ENCODE measurements at places on chromosomes 4 and X. TPM values are rescaled to one million over a fixed set of nuclear protein-coding genes. Genes with fewer than 3 reads are reported as not detected.
A peak's percentile ranks its signal among the peaks of the same experiment; 100 is the strongest.

DNA sequence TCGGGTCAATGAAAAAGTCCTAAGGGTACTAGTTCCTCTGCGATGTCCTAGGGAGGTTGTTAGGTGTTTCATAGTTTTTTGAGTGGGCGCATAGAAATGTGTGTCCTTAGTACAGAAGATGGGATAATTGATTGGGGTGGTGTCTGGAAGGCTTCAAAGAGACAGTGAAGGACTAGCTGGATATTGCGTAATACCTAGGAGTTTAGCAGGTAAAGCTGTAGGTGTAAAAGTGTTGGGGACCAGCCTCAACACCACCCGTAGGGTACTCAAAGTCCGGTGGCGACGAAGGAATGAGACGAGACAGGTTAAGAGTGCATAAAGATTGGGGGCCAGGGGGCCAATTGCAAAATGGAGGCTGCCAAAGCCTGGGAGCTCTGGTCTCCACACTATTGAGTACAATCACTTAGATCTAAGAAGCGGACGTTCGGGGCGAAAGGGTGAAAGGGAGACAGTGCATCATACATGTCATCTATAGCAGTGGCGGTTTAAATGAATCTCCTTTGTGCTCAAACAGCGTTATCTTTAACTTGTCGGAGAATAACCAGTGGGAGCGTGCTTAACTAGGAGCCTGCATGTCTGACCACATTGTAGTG lies 1.0 kb downstream of the TRMT44 start:
- peaks cover 3% of the 10 kb centered on the region for H3K36me3 ChIP-seq
- peak overlapping the region; percentile 89 for H3K27ac ChIP-seq
- H3K4me3 ChIP-seq, result peak overlapping the region; percentile 92
- DNase-seq, result no peak

- H3K27me3 ChIP-seq, result no peaks in the 10 kb centered on the region
- no peaks in the 10 kb centered on the region for H3K4me1 ChIP-seq
- no peaks in the 10 kb centered on the region for H3K36me3 ChIP-seq
- DNase-seq, result no peak
- H3K4me3 ChIP-seq, result no peak overlapping the region
- H3K27ac ChIP-seq, result no peak overlapping the region
Observed at GRCh38 chr4:7394681-7395451, 39.9 kb downstream of the PSAPL1 start.

GRCh38 chr4:54800831-54801530 lies 143.2 kb downstream of the KIT start:
- no peak overlapping the region for H3K4me3 ChIP-seq

DNA sequence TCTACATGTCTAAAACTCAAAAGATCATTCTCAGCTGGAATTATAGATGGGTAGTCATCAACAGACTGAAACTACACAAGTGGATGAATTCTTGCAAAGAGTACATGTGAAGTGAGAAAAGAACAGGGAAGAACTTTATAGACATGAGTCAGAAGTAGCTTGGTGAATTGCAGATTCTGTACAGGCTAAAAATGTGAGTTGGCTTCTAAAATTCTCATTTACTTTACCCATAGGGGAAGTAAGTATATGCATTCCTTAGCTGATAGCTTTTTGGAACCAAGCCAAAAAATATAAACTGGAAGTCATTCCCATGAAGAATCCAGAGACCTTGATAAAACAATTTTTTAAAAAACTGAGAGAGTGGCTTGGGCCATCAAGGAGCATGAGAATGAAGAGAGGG lies 584.2 kb upstream of the FTHL17 start:
- H3K27me3 ChIP-seq, result no peaks in the 10 kb centered on the region
- H3K4me3 ChIP-seq, result no peak overlapping the region
- no peaks in the 10 kb centered on the region for H3K4me1 ChIP-seq
- H3K27ac ChIP-seq, result no peak overlapping the region
- no peak for DNase-seq

GRCh38 chr4:13537011-13537831 lies 7.1 kb downstream of the NKX3-2 start:
- peaks cover 69% of the 10 kb centered on the region for H3K27me3 ChIP-seq
- no peaks in the 10 kb centered on the region for H3K36me3 ChIP-seq
- no peaks in the 10 kb centered on the region for H3K4me1 ChIP-seq
- no peak for DNase-seq
- no peak overlapping the region for H3K4me3 ChIP-seq

GRCh38 chrX:23797371-23798128 lies 14.6 kb downstream of the SAT1 start:
- H3K4me3 ChIP-seq, result no peak overlapping the region
- no peak overlapping the region for H3K27ac ChIP-seq
- DNase-seq, result no peak
- H3K4me1 ChIP-seq, result no peaks in the 10 kb centered on the region

GRCh38 chrX:19683358-19683757 lies 168.1 kb upstream of the MAP3K15 start:
- H3K36me3 ChIP-seq, result no peaks in the 10 kb centered on the region
- H3K4me3 ChIP-seq, result no peak overlapping the region
- no peaks in the 10 kb centered on the region for H3K27me3 ChIP-seq
- H3K4me1 ChIP-seq, result peaks cover 36% of the 10 kb centered on the region
- no peak for DNase-seq
- peak overlapping the region; percentile 81 for H3K27ac ChIP-seq

DNA sequence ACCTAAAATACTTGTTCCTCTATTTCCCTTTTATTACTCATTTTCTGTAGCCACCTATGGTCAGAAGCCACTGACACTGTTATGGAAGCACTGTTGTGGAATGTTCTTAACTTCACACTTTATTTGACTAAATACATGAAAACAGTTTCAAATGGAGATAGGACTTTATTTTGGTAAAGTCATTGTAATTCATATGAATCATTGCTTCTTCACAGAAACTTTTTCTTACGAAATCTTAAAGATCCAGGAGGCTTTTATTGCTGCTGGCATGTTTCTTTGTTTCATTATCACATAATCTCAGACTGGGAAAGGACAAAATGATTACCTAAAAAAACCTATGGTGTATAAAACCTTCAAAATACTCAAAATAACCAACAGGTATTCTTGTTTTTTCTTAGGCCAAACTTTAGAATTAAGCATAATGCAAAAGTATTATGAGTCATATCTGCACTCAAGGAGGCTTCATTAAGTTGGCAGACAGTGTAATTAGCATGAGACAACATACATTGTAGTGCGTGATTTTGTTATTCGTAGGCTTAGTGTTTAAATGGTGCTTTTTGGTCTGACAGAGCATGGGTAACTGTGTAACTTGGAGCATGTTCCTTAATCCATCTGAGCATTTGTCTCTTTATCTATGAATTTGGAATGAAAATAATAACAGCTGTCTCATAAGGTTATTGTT lies 58.0 kb downstream of the SH3BGRL start:
- H3K27ac ChIP-seq, result no peak overlapping the region
- H3K4me1 ChIP-seq, result no peaks in the 10 kb centered on the region
- no peak overlapping the region for H3K4me3 ChIP-seq
- no peaks in the 10 kb centered on the region for H3K36me3 ChIP-seq
- DNase-seq, result no peak
- no peaks in the 10 kb centered on the region for H3K27me3 ChIP-seq

The FOXR2 gene
- polyA plus RNA-seq, result not detected

- no peaks in the 10 kb centered on the region for H3K27me3 ChIP-seq
- no peak overlapping the region for H3K4me3 ChIP-seq
- H3K36me3 ChIP-seq, result peaks cover 73% of the 10 kb centered on the region
- peak; percentile 74 for DNase-seq
Observed at GRCh38 chr4:8221476-8221875, 22.4 kb downstream of the SH3TC1 start.

DNA sequence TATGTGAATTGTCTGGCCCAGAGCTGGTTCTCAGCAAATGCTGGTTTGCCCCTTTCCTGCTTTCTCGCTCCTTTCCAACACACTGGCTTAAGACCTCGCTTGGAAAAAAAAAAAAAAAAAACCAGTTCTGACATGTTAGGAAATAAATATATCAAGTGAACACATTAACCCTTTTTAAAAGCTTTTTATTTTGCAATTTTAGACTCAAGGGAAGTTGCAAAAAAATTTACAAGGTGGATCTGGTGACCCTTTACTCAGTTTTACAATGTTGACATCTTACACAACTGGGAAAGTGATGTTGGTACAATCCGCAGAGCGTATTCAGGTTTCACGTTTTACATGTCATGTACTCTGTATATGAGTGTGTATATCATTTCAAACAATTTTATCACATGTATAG lies 100.1 kb downstream of the RTL5 start:
- no peak for DNase-seq
- H3K36me3 ChIP-seq, result no peaks in the 10 kb centered on the region
- H3K4me1 ChIP-seq, result peaks cover 2% of the 10 kb centered on the region

- no peaks in the 10 kb centered on the region for H3K4me1 ChIP-seq
- no peak overlapping the region for H3K4me3 ChIP-seq
- no peaks in the 10 kb centered on the region for H3K36me3 ChIP-seq
- H3K27me3 ChIP-seq, result no peaks in the 10 kb centered on the region
Observed at GRCh38 chr4:48012824-48013223, 3.7 kb downstream of the CNGA1 start.

DNA sequence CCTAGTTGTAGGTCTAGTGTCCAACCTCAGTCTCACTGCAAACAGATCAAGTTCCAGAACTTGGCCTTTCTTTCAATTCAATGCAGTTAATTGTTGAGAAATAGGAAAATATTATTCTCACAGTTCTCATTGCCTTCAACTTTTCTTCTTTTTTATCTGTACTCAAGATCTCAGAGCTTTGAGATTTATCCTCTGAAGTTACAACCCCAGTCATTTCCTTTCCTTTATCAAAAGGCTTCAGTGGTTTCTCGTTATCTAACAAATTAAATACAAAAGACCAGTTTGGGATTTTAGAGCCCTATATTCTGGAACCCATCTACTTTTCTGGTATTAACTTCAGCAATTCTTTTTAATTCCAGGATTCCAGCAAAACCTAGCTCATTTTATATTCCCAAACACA lies 130.2 kb downstream of the TMA16 start:
- no peak overlapping the region for H3K27ac ChIP-seq
- no peaks in the 10 kb centered on the region for H3K36me3 ChIP-seq
- H3K4me1 ChIP-seq, result peaks cover 18% of the 10 kb centered on the region
- H3K27me3 ChIP-seq, result no peaks in the 10 kb centered on the region
- DNase-seq, result peak; percentile 8
- no peak overlapping the region for H3K4me3 ChIP-seq

DNA sequence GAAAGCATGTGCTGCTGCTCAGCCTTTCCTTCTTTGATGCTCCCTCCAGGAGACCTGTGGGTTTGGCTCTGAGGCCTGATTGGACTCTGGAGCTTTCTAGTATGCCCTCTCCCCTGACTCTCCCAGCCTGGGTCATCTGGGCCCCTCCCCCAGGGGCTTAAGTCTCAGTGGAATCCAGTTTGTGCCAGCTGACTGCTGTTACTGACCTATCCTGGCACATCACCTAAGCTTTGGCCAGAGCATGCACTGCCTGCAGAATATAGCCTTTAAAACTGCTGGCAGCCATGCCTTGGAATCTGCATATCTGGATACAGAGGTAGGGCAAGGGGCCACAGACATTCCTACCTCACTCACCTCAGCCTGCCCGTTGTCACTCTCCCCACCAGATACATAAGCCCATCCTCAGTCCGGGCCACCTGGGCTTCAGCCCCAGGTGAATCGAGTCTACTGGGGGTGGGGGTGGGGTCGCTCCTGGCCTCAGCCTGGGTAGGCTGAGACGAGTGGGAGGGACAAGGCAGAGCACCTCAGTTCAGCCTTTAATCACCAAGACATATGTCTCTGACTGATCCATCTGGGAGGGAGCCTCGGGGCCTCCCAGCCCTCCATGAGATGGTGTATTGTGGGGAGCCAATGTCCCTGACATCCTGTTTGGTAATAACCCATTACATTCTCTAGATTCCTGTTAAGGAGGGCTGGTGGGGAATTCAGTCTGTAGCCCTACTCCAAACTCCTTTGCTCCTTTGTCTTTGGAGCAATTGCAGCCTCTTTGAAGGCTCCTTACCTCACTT lies 61.2 kb downstream of the STARD8 start:
- no peaks in the 10 kb centered on the region for H3K36me3 ChIP-seq
- DNase-seq, result no peak
- H3K4me1 ChIP-seq, result no peaks in the 10 kb centered on the region
- H3K27me3 ChIP-seq, result no peaks in the 10 kb centered on the region
- H3K4me3 ChIP-seq, result no peak overlapping the region
- no peak overlapping the region for H3K27ac ChIP-seq

The S100P gene
- polyA plus RNA-seq, result not detected

GRCh38 chr4:6920171-6920570 lies 10.5 kb downstream of the TBC1D14 start:
- no peak overlapping the region for H3K4me3 ChIP-seq
- H3K27me3 ChIP-seq, result no peaks in the 10 kb centered on the region

- no peaks in the 10 kb centered on the region for H3K4me1 ChIP-seq
- H3K27me3 ChIP-seq, result no peaks in the 10 kb centered on the region
- DNase-seq, result no peak
- no peaks in the 10 kb centered on the region for H3K36me3 ChIP-seq
Observed at GRCh38 chr4:185576962-185577950, 41.9 kb upstream of the PDLIM3 start.

- H3K27ac ChIP-seq, result peak overlapping the region; percentile 73
- H3K4me1 ChIP-seq, result peaks cover 7% of the 10 kb centered on the region
- H3K4me3 ChIP-seq, result peak overlapping the region; percentile 27
- DNase-seq, result peak; percentile 63
Observed at GRCh38 chr4:184825141-184825895, 450 bp downstream of the ACSL1 start.

DNA sequence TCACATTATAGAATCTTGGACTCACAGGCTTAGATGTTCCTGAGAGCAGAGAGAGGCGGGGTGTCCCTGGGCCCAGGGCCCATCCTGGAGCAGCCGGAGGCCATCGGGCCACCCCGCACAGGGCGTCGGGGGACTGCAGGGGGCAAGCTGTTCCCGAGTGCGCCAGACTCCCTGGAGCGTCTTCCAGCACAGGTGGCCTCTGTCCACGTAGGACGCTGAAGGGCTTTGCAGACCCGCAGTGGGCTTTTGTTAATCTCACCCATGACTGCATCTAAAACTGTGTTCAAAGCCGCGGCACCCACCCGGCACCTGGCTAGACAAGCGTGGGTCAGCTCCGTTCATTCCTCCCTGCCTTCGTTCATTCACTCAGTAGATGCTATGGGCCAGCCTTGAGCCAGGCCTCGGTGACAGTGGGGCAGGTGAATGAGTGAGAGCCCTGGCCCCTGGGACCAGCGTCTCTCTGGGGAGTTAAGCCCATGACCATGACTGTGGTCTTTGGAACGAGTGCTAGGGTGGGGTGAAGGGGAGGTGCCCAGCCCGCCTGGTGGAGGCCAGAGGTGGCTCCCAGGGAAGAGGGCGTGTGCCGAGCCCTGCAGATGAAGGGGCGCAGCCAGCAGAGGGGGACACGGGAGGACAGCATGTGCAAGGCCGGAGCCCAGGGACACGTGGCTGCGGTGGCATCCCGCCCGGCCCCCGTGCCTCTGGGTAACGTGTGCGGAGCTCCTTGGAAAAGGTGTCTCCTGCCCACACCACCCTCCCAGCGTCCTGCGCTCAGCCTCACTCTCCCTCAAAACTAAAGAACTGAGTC lies 98.3 kb downstream of the HMX1 start:
- no peaks in the 10 kb centered on the region for H3K4me1 ChIP-seq
- H3K27me3 ChIP-seq, result no peaks in the 10 kb centered on the region
- no peaks in the 10 kb centered on the region for H3K36me3 ChIP-seq
- DNase-seq, result no peak

GRCh38 chr4:153755186-153755585 lies 4.6 kb downstream of the RNF175 start:
- peak; percentile 47 for DNase-seq
- H3K27me3 ChIP-seq, result no peaks in the 10 kb centered on the region
- peak overlapping the region; percentile 69 for H3K27ac ChIP-seq
- no peaks in the 10 kb centered on the region for H3K4me1 ChIP-seq
- no peaks in the 10 kb centered on the region for H3K36me3 ChIP-seq

The GRID2 gene
- not detected for polyA plus RNA-seq
